ENCODE measurements at places on chromosomes 5 and 9. TPM values are rescaled to one million over a fixed set of nuclear protein-coding genes. Genes with fewer than 3 reads are reported as not detected.

The SCGB3A2 gene
- total RNA-seq: not detected

The FANCG gene
- total RNA-seq: 27.9 TPM

DNA sequence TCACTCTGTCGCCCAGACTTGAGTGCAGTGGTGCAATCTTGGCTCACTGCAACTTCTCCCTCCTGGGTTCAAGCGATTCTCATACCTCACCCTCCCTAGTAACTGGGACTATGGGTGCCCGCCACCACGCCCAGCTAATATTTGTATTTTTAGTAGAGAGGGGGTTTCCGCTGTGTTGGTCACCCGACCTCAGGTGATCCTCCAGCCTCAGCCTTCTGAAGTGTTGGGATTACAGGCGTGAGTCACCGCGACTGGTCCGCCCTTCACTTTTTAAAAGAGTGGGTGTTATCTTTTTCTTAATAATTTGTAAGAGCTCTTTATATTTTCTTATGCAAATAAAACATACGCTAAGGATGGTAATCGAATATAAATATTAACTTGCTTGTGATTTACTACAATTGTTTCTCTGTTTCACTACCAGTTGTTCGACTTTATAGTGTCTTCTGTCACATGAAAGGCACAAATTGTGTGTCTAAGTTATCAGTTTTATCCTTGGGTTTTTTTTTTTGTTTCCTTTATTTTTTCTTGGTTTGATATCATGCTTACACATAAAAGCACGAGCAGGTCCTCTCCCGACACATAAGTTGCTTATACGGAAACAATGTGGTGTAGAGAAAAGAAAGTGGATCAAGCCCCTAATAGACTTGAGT lies 1.9 kb upstream of the GPBP1 start:
- H3K4me1 ChIP-seq: peaks cover 24% of the 10 kb centered on the region
- no peaks in the 10 kb centered on the region for H3K27me3 ChIP-seq
- H3K4me3 ChIP-seq: peak overlapping the region; percentile 67
- no peaks in the 10 kb centered on the region for H3K36me3 ChIP-seq
- DNase-seq: no peak

DNA sequence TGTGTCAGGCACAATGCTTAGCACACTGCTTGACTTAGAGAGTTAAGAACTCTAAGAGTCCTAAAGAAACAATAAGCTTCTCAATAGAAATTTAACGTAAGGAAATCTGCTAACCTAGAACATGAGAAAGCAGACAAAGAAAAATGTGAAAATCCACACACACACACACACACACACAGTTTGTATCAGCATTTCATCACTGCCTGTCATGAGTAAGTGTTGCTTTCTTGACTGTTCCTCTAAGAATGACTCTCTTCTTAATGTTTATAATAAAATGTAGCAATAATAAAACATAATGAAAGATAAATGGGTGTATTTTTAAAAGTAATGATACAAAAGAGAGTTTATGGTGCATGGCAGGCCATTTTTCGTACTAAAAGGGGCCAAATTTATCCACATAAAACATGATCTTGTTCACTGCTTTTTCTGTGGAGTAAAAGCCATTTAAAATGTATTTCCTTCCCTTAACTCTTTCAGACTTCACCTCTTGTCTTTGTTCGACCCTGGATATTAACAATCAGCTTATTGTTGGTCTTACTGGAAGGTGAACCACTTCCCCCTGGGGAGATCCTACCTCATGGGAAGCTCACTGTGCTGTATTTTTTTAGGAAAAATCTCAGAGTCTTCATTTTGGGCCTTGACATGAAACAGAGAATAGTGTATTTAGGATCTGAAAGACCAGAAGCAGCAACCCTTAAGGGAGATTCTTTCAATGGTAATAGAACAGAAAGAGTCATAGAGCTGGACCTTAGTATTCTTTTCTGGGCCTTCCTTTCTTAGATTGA lies 107.3 kb upstream of the ANKRD55 start:
- no peak overlapping the region for H3K27ac ChIP-seq
- H3K27me3 ChIP-seq: no peaks in the 10 kb centered on the region
- no peak for DNase-seq
- no peaks in the 10 kb centered on the region for H3K4me1 ChIP-seq
- no peaks in the 10 kb centered on the region for H3K36me3 ChIP-seq

GRCh38 chr9:15160673-15161072 lies 146.3 kb downstream of the TTC39B start:
- DNase-seq: no peak
- no peaks in the 10 kb centered on the region for H3K4me1 ChIP-seq
- H3K4me3 ChIP-seq: no peak overlapping the region
- H3K36me3 ChIP-seq: no peaks in the 10 kb centered on the region

- H3K27ac ChIP-seq: no peak overlapping the region
- H3K27me3 ChIP-seq: no peaks in the 10 kb centered on the region
- DNase-seq: no peak
These were observed 372.2 kb downstream of the ZSWIM6 start for GRCh38 chr5:61704289-61704688.
